Aorta (tissue), 5 donors: ENCODE measurements at places on chromosomes 11 and 22. TPM values are rescaled to one million over a fixed set of nuclear protein-coding genes. Genes with fewer than 3 reads are reported as not detected.

DNA sequence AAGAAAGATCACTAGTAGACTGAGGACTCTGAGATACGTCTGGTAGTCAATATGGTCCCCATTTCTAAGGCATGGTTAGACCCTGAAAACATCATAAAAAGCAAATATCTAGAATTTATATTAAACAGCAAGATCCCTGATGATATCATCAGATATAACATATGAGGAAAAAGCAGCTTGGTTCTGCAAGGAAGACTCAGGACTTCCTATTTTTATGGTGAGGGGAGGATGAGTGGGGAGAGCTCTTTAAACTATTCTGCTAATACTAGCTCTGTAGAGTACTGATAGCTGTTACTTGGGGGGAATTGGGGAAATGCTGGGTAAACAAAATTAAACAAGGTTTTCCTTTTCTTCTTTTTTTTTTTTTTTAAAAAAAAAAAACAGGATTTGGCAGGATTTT lies 235.8 kb downstream of the SWAP70 start:
- DNase-seq, result no peak

Gene RGL4
- 1.4 TPM for total RNA-seq

Gene PIH1D2
- 0.49 TPM for total RNA-seq

- no peak for DNase-seq
Measured at GRCh38 chr11:35934271-35934670, 9.6 kb upstream of the LDLRAD3 start.

- DNase-seq, result no peak
Measured at GRCh38 chr11:492427-493226, 14.4 kb downstream of the RNH1 start.

GRCh38 chr22:20625270-20625669 lies 117.9 kb downstream of the MED15 start:
- DNase-seq, result no peak

DNA sequence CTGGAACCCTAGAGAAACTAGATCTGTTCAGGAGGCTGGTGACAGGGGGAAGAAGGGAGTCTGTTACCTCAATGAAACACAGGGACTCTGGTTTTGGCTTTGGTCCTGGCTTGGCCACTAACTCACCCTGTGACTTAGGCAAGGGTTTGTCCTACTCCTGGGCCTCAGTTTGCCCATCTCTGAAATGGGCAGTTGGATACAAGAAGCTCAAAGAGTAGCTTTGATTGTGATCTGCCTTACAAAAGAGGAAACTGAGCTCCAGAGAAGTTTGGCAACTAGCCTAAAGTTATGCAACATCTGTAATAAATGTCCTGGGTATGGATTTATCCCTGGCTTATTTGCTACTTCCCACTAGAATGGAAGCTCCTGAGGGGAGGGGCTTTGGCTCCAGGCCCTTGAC lies 24.0 kb upstream of the LMO1 start:
- DNase-seq, result peak; percentile 21
